ENCODE measurements at places on chromosomes 4 and X.

- no peaks in the 10 kb centered on the region for H3K36me3 ChIP-seq
- H3K27ac ChIP-seq = no peak overlapping the region
- H3K4me3 ChIP-seq = no peak overlapping the region
- no peaks in the 10 kb centered on the region for H3K4me1 ChIP-seq
- no peak for DNase-seq
Measured at GRCh38 chrX:39677978-39678791, 419.6 kb downstream of the BCOR start.

- no peak for DNase-seq
- H3K27me3 ChIP-seq = no peaks in the 10 kb centered on the region
- H3K36me3 ChIP-seq = peaks cover 1% of the 10 kb centered on the region
- H3K27ac ChIP-seq = no peak overlapping the region
- H3K4me3 ChIP-seq = no peak overlapping the region
Measured at GRCh38 chr4:182318256-182318655, 75.1 kb downstream of the TENM3 start.

DNA sequence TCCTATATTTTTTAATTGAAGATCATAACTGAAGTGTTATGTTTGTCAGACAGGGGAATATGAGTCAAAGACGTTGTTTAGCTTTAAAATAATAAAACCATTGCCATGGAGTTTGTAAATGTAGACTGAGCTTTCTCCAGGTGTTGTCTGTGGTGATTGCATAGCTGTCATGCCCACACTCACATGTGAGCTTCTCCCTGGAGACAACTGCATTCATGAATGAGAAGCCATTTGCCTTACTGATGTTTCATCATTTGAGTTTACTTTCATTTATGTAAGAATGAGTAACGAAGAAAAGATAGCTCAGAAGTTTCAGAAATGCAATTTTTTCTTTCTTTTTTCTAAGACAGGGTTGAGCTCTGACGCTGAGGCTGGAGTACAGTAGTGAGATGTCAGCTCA, 339.1 kb downstream of the GALNTL6 start:
- H3K27ac ChIP-seq = no peak overlapping the region
- no peak for DNase-seq
- H3K4me1 ChIP-seq = no peaks in the 10 kb centered on the region
- no peaks in the 10 kb centered on the region for H3K36me3 ChIP-seq

GRCh38 chr4:106806158-106806797, 229.8 kb downstream of the DKK2 start:
- H3K4me3 ChIP-seq = no peak overlapping the region
- no peak for DNase-seq
- no peaks in the 10 kb centered on the region for H3K36me3 ChIP-seq
- H3K27me3 ChIP-seq = no peaks in the 10 kb centered on the region
- no peak overlapping the region for H3K27ac ChIP-seq

GRCh38 chrX:69844636-69845035, 205.1 kb downstream of the AWAT2 start:
- H3K4me3 ChIP-seq = no peak overlapping the region
- no peak overlapping the region for H3K27ac ChIP-seq
- no peak for DNase-seq
- H3K27me3 ChIP-seq = no peaks in the 10 kb centered on the region

- no peaks in the 10 kb centered on the region for H3K27me3 ChIP-seq
- H3K27ac ChIP-seq = no peak overlapping the region
- no peak for DNase-seq
Measured at GRCh38 chrX:119187298-119187697, 48.8 kb upstream of the PGRMC1 start.

GRCh38 chrX:10166731-10167151, 10.0 kb downstream of the CLCN4 start:
- no peak overlapping the region for H3K27ac ChIP-seq
- DNase-seq = no peak
- peaks cover 7% of the 10 kb centered on the region for H3K27me3 ChIP-seq
- H3K4me3 ChIP-seq = no peak overlapping the region
- peaks cover 26% of the 10 kb centered on the region for H3K4me1 ChIP-seq

- DNase-seq = no peak
- no peaks in the 10 kb centered on the region for H3K36me3 ChIP-seq
- H3K27me3 ChIP-seq = no peaks in the 10 kb centered on the region
- H3K4me3 ChIP-seq = no peak overlapping the region
- no peak overlapping the region for H3K27ac ChIP-seq
- no peaks in the 10 kb centered on the region for H3K4me1 ChIP-seq
Measured at GRCh38 chrX:38571058-38571457, 9.7 kb downstream of the TSPAN7 start.

DNA sequence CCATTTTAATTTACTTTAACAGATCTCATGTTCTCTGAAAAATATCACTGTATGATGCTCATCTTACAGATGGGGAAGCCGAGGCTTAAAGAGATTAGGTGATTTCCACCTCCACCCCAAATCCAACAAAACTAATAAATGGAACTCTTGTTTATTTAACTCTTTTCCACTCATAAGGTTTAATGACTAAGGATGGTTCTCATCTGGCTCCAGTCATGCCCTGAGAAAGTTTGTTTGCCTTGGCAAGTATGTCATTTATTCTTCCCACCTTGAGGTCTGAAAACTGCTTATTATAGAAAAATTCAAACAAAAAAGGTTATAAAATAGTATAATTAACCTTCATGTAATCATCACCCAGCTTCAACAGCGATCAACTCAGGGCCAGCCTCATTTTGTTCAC, 56.3 kb downstream of the PPEF2 start:
- H3K4me3 ChIP-seq = no peak overlapping the region
- no peak for DNase-seq
- H3K27ac ChIP-seq = no peak overlapping the region
- peaks cover 2% of the 10 kb centered on the region for H3K27me3 ChIP-seq

DNA sequence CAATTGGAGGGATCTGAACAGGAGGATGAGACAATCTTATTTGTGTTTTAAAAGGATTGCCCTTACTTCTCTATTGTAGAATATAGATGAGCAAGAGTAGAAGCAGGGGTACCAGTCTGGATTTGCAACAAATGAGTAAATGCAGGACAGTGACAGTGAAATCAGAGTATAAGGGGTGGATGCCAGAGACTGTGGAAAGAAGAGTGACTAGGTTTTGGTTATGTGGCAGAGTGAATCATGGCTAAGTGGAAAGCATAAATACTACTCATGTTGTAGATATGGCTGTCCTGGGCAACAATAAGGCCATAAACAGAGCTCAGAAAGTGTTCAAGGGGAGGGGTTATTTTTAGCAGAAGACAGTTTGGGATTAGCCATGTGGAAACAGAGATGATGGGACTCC, 6.0 kb upstream of the VSIG4 start:
- DNase-seq = no peak
- H3K27ac ChIP-seq = peak overlapping the region; percentile 97
- no peaks in the 10 kb centered on the region for H3K36me3 ChIP-seq
- peaks cover 51% of the 10 kb centered on the region for H3K4me1 ChIP-seq

- DNase-seq = no peak
- no peak overlapping the region for H3K27ac ChIP-seq
- no peaks in the 10 kb centered on the region for H3K4me1 ChIP-seq
- H3K36me3 ChIP-seq = no peaks in the 10 kb centered on the region
- no peaks in the 10 kb centered on the region for H3K27me3 ChIP-seq
Measured at GRCh38 chrX:99603091-99603814, 806.8 kb downstream of the PCDH19 start.

- H3K4me3 ChIP-seq = peak overlapping the region; percentile 54
- peaks cover 12% of the 10 kb centered on the region for H3K4me1 ChIP-seq
- no peak overlapping the region for H3K27ac ChIP-seq
- DNase-seq = peak; percentile 3
- peaks cover 2% of the 10 kb centered on the region for H3K36me3 ChIP-seq
Measured at GRCh38 chr4:183798301-183799253, 106.5 kb upstream of the STOX2 start.

DNA sequence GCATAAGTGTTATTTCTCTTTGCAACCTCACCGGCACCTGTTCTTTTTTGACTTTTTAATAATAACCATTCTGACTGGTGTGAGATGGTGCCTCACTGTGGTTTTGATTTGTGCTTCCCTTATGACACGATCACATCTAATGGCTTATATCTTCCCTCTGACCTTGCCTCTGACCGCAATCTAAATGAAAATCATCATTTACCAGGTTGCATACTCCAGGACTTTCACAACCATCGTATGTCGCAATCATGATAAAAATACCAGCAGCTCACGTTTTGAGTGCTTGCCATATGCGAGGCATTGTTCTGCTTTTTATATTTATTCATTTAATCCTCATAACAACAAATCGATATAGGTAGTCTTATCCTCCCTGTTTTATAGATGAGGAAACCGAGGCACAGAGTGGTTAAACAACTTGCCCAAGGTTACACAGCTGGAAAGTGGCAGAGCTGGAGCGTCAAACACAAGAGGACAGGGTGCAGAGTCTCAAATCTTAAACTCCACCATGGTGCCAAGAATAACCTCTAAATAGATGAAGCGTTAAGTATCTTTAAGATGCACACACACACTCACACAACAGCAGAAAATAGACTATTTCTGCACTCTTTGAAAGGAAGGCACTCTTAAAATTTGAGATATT, 102.2 kb downstream of the SEL1L3 start:
- no peak overlapping the region for H3K4me3 ChIP-seq
- no peak for DNase-seq
- no peaks in the 10 kb centered on the region for H3K4me1 ChIP-seq

DNA sequence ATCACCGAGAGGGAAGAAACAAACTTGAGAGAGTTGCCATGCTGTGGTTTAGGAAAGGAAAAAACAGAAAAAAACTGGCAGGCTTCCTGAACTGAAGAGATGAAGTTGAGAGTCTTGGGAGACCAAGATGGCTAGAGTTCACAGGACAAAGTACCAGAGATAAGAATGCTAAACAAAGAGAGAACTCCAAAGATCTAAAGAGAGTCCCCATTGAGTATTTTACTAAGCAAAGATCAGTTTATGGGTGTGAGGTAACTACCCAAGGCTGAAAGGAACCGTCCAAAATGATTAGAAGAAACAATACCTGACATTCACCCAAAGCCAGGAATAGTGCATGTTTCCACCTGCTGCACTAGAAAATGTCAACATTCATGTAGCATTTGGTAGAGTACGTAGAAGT, 21.8 kb upstream of the COX7B2 start:
- H3K27ac ChIP-seq = no peak overlapping the region
- H3K4me1 ChIP-seq = no peaks in the 10 kb centered on the region
- H3K36me3 ChIP-seq = no peaks in the 10 kb centered on the region

GRCh38 chr4:76850010-76850441, 47.9 kb downstream of the SOWAHB start:
- H3K36me3 ChIP-seq = no peaks in the 10 kb centered on the region
- peaks cover 4% of the 10 kb centered on the region for H3K27me3 ChIP-seq
- H3K4me1 ChIP-seq = no peaks in the 10 kb centered on the region
- no peak overlapping the region for H3K27ac ChIP-seq

GRCh38 chr4:184400375-184400870, 73.9 kb downstream of the IRF2 start:
- H3K4me3 ChIP-seq = no peak overlapping the region
- H3K27me3 ChIP-seq = no peaks in the 10 kb centered on the region

- H3K27me3 ChIP-seq = no peaks in the 10 kb centered on the region
- no peaks in the 10 kb centered on the region for H3K36me3 ChIP-seq
- no peak for DNase-seq
- no peak overlapping the region for H3K27ac ChIP-seq
- no peaks in the 10 kb centered on the region for H3K4me1 ChIP-seq
Measured at GRCh38 chr4:158356301-158356700, 146.0 kb downstream of the TMEM144 start.

DNA sequence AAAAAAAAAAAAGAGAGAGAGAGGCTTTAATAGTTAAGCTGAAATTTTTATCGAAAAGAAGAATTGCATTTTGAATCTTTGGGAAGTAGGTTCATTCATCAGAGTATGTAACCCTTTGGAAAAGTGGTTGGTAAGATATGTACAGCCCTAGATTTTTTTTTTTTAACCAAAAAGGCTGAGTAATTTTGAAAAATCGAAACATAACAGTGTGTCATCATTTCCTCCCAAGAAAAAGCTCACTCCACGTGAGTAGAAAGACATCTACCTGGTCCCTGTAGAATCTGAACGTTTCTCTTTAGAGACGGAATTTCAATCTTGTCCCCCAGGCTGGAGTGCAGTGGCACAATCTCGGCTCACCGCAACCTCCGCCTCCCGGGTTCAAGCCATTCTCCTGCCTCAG, 16.2 kb downstream of the SHOX start:
- no peak overlapping the region for H3K4me3 ChIP-seq
- no peaks in the 10 kb centered on the region for H3K4me1 ChIP-seq
- no peaks in the 10 kb centered on the region for H3K36me3 ChIP-seq

DNA sequence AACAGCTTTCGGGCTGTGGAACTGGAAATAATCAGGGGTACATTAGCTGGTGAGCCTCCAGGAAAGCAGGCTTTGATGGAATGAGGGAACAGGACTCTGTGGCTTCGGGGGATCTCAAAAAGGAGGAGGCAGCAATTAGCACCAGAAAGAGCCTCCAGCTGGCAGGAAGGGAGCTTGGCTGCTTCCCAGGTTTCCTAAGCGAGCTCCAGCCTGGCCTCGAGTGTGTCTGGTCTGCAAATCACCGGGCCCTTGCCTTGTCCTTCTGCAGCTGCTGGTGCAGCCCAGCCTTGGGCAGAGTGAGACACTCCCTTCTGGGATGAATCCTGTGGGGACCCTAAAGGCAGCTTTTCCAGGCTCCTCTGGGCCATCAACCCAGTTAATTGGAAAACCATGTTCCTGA, 10.7 kb upstream of the PDHA1 start:
- peaks cover 3% of the 10 kb centered on the region for H3K27me3 ChIP-seq
- DNase-seq = no peak
- no peak overlapping the region for H3K4me3 ChIP-seq
- no peaks in the 10 kb centered on the region for H3K36me3 ChIP-seq
- H3K27ac ChIP-seq = no peak overlapping the region

DNA sequence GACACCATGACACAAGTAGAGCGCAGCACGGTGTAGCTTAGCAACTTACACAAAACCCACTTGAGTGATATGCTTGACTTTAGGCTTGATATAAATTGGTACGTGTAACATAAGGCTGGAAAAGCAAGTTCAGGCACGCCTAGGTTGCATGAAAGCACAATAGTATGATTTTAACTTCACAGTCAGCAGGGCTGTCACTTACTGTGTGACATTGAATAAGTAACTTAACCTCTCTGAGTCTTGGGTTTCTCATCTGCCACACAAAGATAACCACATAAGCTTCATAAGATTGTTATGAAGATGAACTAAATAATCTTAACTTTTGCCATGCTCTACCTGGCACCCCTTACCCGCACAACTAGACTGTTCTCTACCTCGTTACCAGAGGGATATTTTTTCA, 9.5 kb downstream of the SRD5A3 start:
- no peaks in the 10 kb centered on the region for H3K27me3 ChIP-seq
- H3K4me1 ChIP-seq = peaks cover 17% of the 10 kb centered on the region
- H3K27ac ChIP-seq = no peak overlapping the region
- peaks cover 26% of the 10 kb centered on the region for H3K36me3 ChIP-seq
- DNase-seq = no peak
- H3K4me3 ChIP-seq = no peak overlapping the region

GRCh38 chr4:25001509-25001908, 29.2 kb downstream of the LGI2 start:
- DNase-seq = no peak
- H3K27me3 ChIP-seq = peaks cover 4% of the 10 kb centered on the region
- H3K4me1 ChIP-seq = peaks cover 5% of the 10 kb centered on the region
- no peak overlapping the region for H3K4me3 ChIP-seq
- H3K36me3 ChIP-seq = no peaks in the 10 kb centered on the region

- no peak overlapping the region for H3K27ac ChIP-seq
- DNase-seq = no peak
Measured at GRCh38 chr4:89356086-89356485, 48.5 kb upstream of the GPRIN3 start.

Data from activated naive CD8-positive, alpha-beta T cell treated with anti-CD3 and anti-CD28 coated beads, Interleukin-2, amount 50 U/mL, for 24 hours (primary cell).